ENCODE measurements at places on chromosomes 7 and 10. TPM values are rescaled to one million over a fixed set of nuclear protein-coding genes. Genes with fewer than 3 reads are reported as not detected.

Gene NPSR1
- not detected for total RNA-seq

Gene SGCE
- total RNA-seq, result 70.2 TPM

Gene AMPH
- 0.04 TPM for total RNA-seq

Gene CHAT
- not detected for total RNA-seq

Gene UPK3B
- total RNA-seq, result not detected

Gene EBF3
- total RNA-seq, result 0.14 TPM

Gene MLXIPL
- total RNA-seq, result not detected

DNA sequence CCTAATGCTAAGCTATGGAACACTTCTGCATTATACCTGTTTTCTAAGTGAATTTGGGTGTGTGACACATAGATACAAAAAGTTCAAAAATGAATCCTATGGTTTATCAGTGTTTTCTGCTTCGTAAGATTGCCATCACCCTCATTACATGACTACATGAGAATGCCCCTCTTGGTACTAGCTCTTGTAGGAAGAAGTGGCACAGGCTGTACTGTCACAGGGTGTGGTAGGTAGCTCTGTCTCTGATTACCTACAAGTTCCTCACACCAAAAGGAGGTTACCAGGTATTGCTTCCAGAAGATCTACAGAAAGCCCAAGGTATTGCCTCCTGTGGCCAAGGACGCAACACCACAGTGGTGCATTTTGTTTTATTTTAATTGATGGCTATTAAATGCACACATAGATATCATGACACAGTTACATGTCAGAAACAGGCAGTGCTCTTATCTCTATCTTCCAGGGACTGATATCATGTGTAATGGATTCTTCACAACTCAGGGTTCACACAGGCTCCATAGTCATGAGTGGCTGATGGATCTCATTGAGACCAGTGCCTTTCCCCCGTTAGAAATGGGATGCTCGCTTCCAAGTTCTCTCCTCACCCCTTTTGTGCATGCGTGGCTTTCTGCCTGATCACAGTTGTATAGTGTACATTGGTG is 6.6 kb downstream of the OPTN start:
- DNase-seq, result no peak

- no peak for DNase-seq
Observed at GRCh38 chr7:115678086-115678982, 352.2 kb downstream of the TFEC start.

DNA sequence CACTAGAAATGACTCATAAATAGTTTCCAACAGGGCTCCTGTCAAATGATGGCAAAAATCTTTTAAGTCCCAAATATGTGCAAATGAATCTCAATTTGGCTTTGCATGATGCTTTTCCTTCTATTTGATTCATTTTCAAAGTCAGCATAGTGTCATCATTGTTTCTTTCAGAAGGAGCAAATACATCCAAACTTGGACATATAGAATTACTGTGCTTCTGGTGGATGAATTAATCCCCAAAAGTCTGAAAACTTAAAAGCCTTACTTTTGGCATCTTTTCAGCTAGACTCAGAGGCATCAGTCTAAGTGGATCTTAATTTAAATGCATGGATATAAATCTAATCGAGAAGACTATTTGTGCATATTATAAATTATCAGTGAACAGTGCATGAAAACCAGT is 578.1 kb upstream of the FZD8 start:
- no peak for DNase-seq

DNA sequence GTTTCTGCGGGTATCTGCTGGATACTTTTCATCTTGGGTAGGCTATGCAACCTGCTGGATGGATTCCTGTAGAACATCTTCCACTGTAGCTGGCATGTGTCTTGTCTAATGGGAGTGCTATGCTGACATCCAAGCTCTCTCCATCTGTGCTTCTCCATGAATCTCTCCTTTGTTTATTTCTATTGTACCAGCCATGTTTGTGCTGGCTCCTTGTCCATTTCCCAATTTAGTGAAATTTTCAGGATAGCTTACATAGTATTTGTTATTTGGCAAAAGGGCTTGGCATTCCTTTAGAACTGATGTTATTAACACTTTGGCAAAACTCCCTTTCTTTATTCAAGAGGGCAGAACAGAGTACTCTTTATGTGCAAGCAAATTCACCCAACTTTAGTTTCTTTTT is 198.0 kb downstream of the CSTF2T start:
- no peak for DNase-seq

GRCh38 chr7:138665249-138665648 is 35.9 kb downstream of the SVOPL start:
- DNase-seq, result no peak

DNA sequence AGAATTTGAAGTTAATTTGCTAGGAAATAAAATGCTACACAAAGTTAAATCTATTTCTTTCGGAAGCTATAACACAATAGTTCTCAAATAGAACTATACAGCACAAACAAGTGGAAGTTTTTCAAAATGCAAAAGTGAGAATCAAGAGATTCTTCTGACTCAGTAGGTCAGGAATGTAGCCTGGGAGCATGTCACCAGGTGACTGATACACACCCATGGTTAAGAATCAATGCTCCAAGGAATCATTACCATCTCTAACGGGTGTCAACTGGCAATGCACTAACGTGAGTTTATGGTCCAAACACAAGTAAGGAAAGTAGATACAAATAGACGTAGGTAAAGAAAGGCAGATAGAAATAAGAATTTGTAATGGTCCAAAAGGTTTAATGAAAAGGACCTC is 170.5 kb downstream of the SRPK2 start:
- no peak for DNase-seq

DNA sequence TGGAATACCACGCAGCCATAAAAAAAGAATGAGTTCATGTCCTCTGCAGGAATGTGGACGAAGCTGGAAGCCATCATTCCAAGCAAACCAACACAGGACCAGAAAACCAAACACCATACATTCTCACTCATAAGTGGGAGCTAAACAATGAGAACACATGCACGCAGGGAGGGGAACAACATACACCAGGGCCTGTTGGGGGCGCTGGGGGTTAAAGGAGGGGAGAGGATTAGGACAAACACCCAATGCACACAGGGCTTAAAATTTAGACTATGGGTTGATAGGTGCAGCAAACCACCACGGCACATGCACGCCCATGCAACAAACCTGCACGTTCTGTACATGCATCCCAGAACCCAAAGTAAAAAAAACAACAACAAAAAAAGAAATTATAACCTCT is 23.3 kb downstream of the RNF133 start:
- DNase-seq, result no peak

DNA sequence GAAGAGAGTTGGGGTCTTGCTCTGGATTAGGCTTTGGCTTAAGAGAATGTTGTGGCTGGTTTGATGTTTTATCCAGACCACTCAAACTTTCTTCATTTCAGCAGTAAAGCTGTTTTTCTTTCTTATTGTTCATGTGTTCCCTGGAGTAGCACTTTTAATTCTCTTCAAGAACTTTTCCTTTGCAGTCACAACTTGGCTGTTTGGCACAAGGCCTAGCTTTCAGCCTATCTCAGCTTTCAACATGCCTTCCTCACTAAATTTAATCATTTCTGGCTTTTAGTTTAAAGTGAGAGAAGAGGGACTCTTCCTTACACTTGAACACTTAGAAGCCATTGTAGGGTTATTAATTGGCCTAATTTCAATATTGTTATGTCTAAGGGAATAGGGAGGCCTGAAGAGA is 18.1 kb downstream of the CCDC126 start:
- no peak for DNase-seq

GRCh38 chr10:130740166-130740565 is 571.4 kb downstream of the TCERG1L start:
- no peak for DNase-seq

DNA sequence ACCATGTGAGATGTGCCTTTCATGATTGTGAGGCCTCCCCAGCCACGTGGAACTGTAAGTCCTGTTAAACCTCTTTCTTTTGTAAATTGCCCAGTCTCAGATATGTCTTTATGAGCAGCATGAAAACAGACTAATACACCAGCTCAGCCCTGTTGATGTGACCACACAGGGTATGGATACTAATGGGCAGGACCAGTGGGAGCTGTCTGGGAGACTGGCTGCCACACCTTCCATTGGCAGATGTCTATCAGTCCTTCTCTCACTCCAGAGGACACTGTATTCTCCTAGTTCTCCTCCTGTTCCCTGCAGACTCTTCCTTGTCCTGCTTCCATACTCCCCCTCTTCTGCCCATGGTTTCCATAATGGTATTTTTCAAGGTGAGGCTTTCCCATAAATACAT is 104.4 kb downstream of the PRLHR start:
- DNase-seq, result no peak

DNA sequence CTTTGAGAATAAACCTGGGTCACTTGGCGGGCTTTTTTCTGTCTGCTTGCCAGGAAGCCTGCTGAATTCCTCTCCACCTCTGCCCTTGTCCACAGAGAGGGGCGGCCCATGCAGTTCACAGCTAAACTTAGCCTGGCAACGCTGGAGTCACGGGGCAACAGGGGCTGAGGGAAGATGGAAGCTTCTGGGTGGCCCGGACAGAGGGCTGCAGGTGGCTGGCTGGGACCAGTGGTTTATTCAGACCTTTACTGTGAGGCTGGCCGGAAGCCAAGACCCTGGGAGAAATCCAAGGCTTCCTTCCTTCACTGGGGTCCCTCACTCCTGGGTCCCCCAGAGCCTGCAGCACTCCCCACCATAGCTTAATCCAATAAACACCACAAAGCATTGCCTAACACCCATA is 17.0 kb downstream of the ITPRIP start:
- DNase-seq, result no peak

DNA sequence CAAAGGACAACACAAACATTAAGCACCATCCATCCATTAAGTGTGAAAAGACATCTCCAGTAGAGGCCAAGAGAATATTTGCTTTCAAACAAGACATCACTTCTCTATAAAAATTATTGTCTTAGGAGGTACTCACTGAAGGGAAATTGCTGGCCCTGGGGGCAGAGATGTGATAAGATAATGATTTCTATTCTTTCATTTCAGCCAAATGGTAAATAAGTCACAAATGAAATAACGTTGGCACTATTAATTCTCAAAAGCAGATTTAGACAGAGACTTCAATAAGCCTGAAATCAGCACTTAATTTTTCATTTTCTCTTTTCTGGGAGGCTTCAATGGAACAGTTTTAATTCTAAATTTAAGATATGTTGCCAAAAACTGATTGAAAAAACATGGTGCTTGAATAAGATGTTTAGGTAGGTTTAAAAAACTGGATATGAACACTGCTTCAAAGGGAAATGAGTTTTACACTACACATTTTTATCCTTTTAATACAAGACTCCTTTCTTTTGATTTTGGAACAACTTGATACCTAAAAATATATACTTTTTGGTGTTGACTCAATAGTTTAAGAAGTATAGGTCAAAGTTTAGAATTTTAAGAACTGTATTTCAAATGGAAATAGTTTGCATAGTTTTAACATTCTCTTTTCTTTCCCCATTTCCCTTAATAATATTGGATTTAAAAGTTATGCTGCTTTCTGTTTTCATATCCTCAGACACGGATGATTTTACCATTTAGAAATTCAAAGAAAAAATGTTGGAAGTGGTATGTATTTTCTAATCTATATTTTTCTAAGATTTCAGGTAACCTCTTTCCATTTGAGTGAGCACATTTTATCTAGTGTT is 204.0 kb downstream of the AHR start:
- no peak for DNase-seq

- no peak for DNase-seq
Observed at GRCh38 chr10:115321360-115321759, 228.2 kb downstream of the ATRNL1 start.

Data from pulmonary artery endothelial cell (primary cell).